ENCODE measurements at places on chromosomes 7 and 10.

GRCh38 chr7:17524746-17525145 lies 226.3 kb downstream of the AHR start:
- no peak for DNase-seq

GRCh38 chr7:142066536-142066935 lies 45.0 kb upstream of the MGAM2 start:
- DNase-seq, result no peak

GRCh38 chr10:88411772-88412349 lies 171.3 kb downstream of the RNLS start:
- DNase-seq, result no peak

- DNase-seq, result no peak
Observed at GRCh38 chr7:22110881-22111280, 165.2 kb upstream of the CDCA7L start.

- no peak for DNase-seq
Observed at GRCh38 chr10:16853201-16853600, 36.0 kb upstream of the RSU1 start.

GRCh38 chr7:121262221-121262620 lies 66.6 kb upstream of the WNT16 start:
- DNase-seq, result no peak
